ENCODE measurements at places on chromosomes 3 and 15.

DNA sequence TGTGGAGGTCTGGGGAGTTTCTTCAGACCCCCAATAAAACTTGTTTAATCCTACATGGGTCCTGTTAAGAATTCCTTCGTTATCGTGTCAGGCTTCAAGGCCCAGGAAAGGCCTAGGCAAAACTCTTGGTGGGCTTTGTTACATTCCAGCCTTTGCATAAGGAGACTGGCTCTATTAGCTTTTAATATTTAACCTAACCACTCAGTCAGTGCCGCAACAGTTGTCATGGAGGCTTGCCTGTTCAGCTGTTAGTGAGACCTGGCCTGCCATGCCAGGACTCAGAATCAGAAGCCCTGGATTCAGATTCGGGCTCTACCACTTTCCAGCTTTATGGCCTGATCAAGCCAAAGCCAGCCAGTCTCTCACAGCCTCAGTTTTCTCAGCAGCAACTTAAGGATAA, 19.6 kb downstream of the EIF1B start:
- DNase-seq = no peak

- DNase-seq = no peak
Observed at GRCh38 chr15:99619712-99620111, 53.9 kb downstream of the MEF2A start.

DNA sequence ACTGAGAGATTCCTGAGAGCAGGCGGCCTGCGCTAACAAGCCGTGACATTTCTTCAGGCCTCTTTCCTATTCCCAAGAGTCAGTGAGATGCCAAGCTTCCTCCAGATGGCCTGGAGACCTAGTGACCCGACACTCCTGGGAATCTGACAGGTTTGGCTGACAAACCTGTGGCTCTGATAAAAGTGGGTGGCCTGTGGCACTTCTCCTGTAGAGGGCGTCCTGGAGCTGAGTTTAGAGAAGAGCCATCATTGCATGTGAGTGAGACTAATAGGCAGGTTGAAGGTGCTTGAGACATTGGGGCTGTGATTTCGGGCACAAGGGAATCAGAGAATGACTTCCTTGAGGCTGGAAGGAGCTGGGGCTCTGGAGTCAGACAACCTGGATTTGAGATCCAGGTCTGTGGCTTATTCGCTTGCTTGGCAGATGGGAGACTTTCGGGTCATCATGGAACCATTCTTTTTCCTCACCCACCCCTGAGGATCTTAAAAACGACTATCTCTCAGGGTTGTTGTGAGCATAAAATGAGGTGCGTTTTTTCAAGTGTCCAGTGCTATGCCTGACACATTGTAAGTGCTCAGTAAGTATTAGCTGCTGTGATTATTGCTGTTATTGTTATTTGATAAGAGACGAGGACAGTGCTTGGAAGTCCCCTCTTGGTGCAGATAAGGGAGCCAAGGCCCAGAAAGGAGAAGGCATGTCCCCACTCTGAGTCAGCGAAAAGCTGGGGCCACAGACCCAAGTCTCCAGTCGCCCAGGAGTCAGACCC, 77.2 kb downstream of the SCN10A start:
- DNase-seq = no peak

GRCh38 chr3:107365051-107365450, 12.2 kb upstream of the CCDC54 start:
- no peak for DNase-seq

GRCh38 chr3:67898916-67899315, 244.5 kb upstream of the SUCLG2 start:
- DNase-seq = no peak

- no peak for DNase-seq
Observed at GRCh38 chr3:28982906-28983305, 298.0 kb upstream of the RBMS3 start.

- DNase-seq = no peak
Observed at GRCh38 chr3:186290796-186291195, 71.2 kb downstream of the DGKG start.

DNA sequence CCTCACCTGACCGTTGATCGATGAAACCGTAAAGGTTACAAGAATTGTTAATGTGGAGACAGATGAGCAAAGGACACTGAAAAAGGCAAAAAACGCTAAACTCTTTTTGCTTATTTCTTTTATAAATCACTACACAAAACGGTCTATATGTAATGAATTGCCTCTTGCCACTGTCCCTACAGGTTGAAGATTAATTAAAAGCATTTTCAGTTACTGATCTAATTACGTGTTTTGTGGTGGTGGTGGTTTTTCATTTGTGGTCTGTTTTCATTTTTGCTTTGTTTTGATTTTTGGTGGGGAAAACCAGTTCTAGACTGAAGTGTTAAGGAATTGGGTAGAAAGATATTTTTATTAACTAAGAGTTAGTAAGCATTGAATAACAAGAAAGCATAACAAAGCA, 299.2 kb upstream of the LRRN1 start:
- no peak for DNase-seq

GRCh38 chr3:46208167-46208704, at the start of gene CCR1:
Gene CCR1 (minus strand): TSS chr3:46208313. CDS start chr3:46204313, 4,000 bp downstream.
- no peak for DNase-seq

- DNase-seq = no peak
Observed at GRCh38 chr3:157077565-157077991, 82.4 kb downstream of the CCNL1 start.

- DNase-seq = no peak
Observed at GRCh38 chr3:149653136-149653535, 4.7 kb downstream of the WWTR1 start.

Data from stimulated activated CD8-positive, alpha-beta memory T cell treated with anti-CD3 and anti-CD28 coated beads, Interleukin-4, amount 100 ng/mL, for 4 hours (primary cell).